ENCODE measurements at places on chromosomes 5 and 9.

- no peak for DNase-seq
These were observed 121.7 kb upstream of the SEMA6A start for GRCh38 chr5:116696366-116696765.

- DNase-seq: no peak
These were observed 45.7 kb downstream of the SARDH start for GRCh38 chr9:133692364-133692985.

DNA sequence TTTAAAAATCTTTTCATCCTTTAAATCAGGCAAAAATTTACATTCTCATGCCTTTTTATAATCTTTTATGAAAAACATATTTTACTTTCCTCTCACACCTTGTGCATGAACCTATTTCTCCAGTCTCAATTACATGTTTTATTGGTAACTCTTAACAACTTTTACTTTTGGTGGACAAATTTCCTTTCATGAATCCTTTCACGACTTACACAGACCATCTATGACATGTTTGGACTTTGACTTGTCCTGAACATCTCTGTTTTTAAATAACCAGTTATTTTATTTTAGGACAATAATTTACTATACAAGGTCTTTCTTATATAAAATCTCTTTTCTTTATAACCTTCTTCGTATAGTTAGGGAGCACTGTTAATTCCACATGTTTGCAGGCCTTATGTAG is 26.5 kb upstream of the MTMR12 start:
- DNase-seq: no peak

DNA sequence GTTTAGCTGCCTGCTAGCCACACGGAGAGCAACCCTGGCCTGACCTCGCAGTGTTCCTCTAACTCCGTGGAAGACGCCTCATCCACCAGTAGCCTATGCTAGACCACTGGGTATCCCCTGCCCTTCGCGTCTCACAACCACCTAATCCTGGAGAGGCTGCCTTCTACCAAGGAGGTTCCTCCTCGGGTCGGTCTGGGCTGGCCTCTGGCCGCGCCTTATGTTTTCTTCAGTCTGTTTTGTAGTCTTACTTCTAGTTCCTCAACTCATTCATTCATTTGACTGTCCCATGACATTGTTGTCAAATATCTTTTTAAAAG is 1.6 kb upstream of the TPM2 start:
- DNase-seq: no peak

GRCh38 chr9:97408562-97408961 is 3.3 kb upstream of the TDRD7 start:
- no peak for DNase-seq
